ENCODE measurements at places on chromosomes 2 and 18.

DNA sequence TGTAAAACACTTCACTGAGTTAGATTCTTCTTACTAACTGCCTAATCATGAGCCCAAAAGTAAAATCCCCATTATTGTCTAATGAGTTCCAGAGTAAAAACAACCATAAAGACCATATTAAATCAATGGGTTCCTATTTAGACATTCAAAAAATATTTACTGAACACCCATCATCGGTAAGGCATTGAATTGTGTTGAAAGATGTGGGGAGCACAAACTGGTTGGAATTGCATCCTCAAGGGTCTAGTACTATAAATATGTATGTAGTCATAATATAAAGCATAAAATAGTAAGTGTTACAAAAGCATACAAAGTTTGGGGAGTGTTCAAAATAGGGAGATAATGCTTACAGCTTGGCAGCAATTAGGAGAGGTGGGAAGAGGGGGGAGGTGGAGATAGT is 3.0 kb upstream of the MARCHF4 start:
- no peak for DNase-seq

DNA sequence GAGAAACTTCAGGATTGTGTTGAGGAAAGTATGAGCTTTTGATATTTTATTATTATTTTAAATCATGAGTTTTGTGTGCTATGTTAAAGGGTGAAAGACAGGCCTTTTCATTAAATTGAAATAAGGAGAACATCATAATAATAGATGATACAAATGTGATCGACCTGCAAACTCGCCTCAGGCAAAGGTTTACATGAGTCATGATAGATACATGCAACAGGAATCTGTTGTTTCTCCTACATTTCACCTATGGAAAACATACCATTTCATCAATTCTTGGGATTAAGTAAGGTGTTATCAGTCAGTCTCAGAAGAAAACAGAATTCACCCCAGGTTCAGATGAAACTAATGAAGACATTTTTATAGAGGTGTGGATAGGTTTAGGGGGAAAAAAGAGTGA is 1992.5 kb upstream of the PIK3C3 start:
- no peak for DNase-seq

DNA sequence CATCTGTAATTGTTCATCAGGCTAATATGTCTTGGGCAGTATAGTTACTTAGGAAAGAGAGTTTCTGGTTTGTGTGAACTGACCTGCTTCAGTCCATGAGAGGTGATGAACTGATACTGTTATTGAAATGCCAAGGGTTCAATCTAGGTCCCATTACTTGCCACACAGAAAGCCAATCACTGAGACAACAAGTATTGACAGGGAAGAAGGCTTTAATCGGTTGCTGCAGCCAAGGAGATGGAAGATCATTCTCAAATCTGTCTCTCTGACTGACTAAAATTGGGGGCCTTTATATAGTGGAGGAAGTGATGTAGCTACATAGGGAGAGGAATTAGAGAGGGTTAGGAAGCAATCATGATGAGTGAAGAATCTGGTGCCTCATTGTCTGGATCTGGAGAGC is 19.9 kb upstream of the FAM98A start:
- DNase-seq, result no peak

DNA sequence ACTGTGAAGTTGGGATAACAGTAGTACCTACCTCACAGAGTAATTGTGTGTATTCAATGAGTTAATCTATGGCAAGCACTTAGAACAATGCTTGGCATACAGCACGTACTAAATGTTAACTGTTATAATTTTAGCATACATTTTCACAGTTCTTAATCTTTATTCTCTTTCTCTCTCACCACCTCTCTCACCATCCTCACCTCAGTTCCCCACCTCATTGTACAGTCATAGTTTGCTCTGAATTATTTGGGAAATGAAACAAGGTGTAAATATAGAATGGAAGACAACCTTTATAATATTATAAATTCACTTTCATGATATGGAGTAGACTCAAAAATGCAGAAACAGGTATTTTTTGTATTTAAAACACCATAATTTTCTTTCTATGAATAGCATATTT is 40.0 kb upstream of the DNAH7 start:
- no peak for DNase-seq
